ENCODE measurements at places on chromosomes 7 and 10. TPM values are rescaled to one million over a fixed set of nuclear protein-coding genes. Genes with fewer than 3 reads are reported as not detected.

- no peak overlapping the region for H3K27ac ChIP-seq
- H3K4me1 ChIP-seq = no peaks in the 10 kb centered on the region
- H3K4me3 ChIP-seq = no peak overlapping the region
- DNase-seq = no peak
These were observed 113.2 kb upstream of the INHBA start for GRCh38 chr7:41816111-41816510.

DNA sequence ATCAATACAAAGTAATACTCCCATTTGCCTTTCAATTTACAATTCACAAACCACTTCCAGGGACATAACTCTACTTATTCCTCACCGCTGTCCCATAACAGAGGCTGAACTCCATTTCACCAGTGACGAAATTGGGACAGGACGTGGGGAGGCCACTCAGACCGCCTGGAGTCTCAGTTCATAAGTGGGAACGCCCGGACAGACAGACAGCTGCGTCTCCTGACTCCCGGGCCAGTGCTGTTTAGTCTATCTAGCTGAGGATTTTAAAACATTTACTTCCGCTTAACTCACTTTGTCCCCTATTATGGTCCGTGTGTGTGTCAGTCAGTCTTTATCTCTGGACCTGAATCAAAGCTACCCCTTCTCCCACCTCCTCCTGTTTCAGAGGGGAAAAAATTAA lies 67.4 kb upstream of the ZNF438 start:
- no peaks in the 10 kb centered on the region for H3K27me3 ChIP-seq
- no peaks in the 10 kb centered on the region for H3K36me3 ChIP-seq
- DNase-seq = no peak
- no peak overlapping the region for H3K4me3 ChIP-seq

GRCh38 chr10:112880633-112881530 lies 69.2 kb upstream of the TCF7L2 start:
- no peaks in the 10 kb centered on the region for H3K4me1 ChIP-seq
- H3K4me3 ChIP-seq = no peak overlapping the region
- no peak overlapping the region for H3K27ac ChIP-seq
- no peaks in the 10 kb centered on the region for H3K36me3 ChIP-seq
- DNase-seq = no peak

DNA sequence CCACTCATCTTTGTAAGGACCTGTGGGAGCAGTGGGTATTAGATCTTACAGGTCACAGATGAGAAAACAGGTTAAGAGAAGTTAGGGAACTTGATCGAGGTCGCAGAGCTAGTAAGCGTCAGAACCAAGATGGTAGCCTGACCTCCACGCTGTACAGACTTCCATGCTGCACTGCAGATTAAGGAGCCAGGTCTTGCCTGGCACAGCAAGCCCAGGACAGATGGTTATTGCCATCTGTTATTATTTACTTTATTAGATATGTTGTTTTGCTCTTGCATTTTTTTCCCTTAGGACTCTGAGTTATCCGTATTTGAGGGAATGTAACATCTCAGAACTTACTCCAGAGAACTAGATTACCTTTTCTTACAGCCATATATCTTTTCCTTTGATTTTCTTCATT lies 147.2 kb downstream of the NSUN6 start:
- no peaks in the 10 kb centered on the region for H3K4me1 ChIP-seq
- H3K27ac ChIP-seq = no peak overlapping the region
- H3K36me3 ChIP-seq = no peaks in the 10 kb centered on the region
- DNase-seq = no peak

TACC2 gene
- total RNA-seq = 1.5 TPM

All from liver (tissue), 10 donors.